Activated CD4-positive, alpha-beta memory T cell treated with anti-CD3 and anti-CD28 coated beads, Interleukin-2, amount 10 ng/mL, durations not matched to agents 7 days and 5 days (primary cell): ENCODE measurements at places on chromosomes 5 and 9. TPM values are rescaled to one million over a fixed set of nuclear protein-coding genes. Genes with fewer than 3 reads are reported as not detected.

The GLRA1 gene
- total RNA-seq: not detected

The CMYA5 gene
- 0.08 TPM for total RNA-seq

The CD14 gene
- 0.38 TPM for total RNA-seq

The SIT1 gene
- total RNA-seq: 210 TPM

GRCh38 chr5:167853421-167853820 is 438.0 kb upstream of the WWC1 start:
- no peaks in the 10 kb centered on the region for H3K27me3 ChIP-seq
- no peaks in the 10 kb centered on the region for H3K36me3 ChIP-seq
- H3K4me1 ChIP-seq: no peaks in the 10 kb centered on the region
- no peak overlapping the region for H3K27ac ChIP-seq

DNA sequence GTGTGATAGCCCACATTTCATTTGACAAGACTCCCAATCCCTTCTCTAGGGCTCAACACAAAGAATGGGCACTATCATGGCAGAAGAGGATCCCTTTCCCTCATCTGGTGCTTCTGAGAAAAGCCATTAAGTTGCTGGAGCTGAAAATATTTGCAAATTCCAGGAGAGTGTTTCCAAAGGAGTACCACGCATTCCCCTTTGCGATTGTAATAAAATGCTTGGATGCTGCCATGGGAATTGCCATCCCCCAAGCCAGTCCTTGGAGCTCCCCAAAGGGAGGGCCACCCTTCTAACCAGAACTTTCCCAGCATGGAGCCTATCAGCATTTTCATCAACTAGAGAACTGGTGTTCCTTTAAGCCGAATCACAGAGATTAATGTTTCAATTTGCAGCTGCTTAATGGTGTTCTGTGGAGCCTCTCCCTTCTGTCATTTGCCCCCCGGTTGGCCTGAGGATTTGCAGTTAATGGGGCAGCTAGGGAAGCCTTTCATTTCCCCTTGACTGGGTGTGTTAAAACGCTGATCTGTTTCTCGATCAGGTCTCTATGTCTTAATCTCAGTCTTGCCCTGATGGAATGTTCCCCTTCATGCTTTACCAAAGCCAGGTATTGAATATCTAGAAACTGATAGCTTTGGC is 133.0 kb downstream of the ENC1 start:
- no peak overlapping the region for H3K27ac ChIP-seq
- no peak for DNase-seq
- no peaks in the 10 kb centered on the region for H3K36me3 ChIP-seq
- no peak overlapping the region for H3K4me3 ChIP-seq
- no peaks in the 10 kb centered on the region for H3K4me1 ChIP-seq
